T-helper 22 cell (primary cell): ENCODE measurements at places on chromosomes 5 and 9.

- DNase-seq = no peak
These were observed 778 bp downstream of the FRRS1L start for GRCh38 chr9:109166171-109166770.

- DNase-seq = no peak
These were observed 66.0 kb upstream of the IRX4 start for GRCh38 chr5:1948663-1949191.

DNA sequence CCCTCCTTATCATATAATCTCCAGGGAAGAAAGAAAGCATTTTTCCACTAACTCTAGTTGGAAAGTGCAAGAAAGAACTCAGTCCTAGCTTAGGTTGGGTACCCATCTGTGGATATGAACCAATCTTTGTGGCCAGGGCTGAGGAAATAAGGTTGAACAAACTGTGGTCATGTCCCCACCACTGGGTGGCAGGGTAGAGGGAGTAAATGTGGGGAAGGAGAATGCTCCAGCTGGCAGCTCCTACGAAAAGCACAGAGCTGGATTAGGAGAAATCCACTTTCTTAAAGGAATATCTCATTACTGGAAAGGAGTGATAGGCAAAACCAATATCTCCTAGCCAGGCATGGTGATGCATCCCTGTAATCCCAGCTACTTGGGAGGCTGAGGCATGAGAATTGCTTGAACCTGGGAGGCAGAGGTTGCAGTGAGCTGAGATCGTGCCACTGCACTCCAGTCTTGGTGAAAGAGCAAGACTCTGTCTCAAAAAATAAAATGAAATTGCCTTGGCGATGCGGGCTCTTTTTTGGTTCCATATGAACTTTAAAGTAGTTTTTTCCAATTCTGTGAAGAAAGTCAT is 175.1 kb downstream of the CCDC192 start:
- no peak for DNase-seq

- DNase-seq = no peak
These were observed 29.1 kb upstream of the NEURL1B start for GRCh38 chr5:172611913-172612312.

DNA sequence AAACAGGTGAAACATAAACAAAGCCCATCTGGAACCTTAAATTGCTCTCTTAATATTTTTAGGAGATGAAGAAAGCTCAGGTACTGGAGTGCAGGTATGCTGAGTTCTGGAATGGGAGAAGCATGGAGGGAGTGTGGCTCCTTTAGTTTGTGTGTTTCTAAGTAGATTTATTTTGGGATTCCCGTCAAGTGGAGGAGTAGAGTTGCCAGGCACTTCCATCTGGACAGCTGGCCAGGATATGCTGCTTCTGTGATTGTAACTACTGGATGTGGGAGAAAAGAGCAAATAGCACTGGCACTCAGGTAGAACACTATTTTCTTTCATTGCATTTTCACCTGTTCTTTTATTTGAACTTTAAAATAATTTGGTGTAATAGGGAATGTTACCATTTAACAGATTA is 182.3 kb upstream of the MAST4 start:
- DNase-seq = no peak

GRCh38 chr9:136007934-136008692 is 46.9 kb upstream of the UBAC1 start:
- DNase-seq = no peak

GRCh38 chr9:106383072-106383471 is 479.9 kb upstream of the ZNF462 start:
- no peak for DNase-seq

DNA sequence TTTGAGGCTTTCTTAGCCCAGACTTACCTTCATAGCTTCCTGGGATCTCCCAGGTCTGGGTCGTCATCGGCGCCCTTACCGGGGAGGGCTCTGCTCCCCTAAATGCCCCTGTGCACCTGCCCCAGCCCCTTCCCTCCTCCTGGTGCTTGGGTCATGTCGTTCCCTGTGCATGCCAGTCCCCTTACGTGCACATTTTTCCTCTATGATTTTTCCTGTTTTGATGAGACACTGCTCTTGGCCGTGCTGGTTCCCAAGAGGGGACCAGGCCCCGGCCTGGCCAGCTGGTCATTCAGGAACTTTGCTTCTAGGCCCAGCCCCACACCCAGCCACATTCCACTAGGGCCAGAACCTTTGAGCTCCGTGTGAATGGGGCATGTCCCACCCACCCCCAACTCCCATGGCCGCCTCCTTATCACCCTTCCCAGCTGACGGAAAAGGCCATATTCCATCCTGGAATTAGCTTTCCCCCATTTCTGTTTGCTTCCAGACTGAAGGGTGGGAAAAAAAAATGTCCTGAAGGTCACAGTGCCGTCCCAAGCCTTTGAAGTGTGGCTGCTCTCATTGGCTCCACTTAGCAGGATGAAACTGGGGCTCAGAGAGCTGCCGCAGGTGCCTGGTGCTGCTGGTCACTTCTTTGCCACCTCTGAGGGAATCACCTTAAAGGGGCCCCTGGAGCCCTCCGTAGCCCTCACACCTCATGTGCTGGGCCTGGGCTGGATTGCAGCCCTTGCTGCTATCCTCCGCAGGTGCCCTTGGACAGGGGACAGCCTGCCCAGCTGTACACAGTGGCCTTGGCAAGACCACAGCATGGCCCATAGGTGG is 25.1 kb downstream of the ERGIC1 start:
- DNase-seq = no peak

GRCh38 chr5:20434786-20435185 is 446.8 kb upstream of the CDH18 start:
- DNase-seq = no peak

GRCh38 chr5:35338157-35338453 is 107.8 kb upstream of the PRLR start:
- no peak for DNase-seq

DNA sequence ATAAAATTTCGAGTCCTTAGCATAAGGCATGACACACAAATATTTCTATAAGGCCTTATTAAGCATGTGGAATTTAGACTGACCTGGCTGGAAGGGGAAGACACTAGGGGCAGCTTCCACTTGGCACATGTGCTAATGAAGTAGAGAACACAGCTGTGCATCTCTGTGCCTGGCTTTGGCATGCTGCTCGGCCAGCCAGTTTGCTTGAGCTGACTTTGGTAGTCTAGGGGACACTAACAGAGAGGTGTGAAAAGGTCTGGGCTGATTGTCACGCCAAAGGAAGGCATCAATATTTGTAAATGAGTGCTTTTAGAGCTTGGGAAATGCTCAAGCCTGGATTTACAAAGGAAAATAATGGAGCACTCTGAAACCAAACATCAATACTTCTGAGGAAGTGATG is 723.7 kb downstream of the PRELID2 start:
- no peak for DNase-seq

DNA sequence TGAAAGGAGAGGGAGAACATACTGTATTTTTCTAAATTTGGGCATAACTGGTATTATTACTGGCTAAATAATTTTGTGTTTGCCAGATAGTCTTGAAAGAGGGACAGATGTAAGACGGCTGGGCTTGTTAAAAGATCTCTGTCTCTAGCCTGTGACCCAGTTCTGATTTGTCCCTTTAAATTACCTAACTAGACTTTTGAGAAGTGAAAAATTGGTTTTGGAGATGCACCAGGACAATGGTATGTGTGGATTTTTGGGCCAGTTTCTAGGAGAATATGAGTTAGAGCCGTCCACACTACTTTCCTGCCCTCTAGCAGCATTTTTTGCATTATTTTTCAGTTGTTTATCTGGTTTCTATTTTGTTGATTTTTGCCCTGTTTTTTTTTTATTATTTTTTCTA is 33.5 kb downstream of the LNPEP start:
- no peak for DNase-seq

DNA sequence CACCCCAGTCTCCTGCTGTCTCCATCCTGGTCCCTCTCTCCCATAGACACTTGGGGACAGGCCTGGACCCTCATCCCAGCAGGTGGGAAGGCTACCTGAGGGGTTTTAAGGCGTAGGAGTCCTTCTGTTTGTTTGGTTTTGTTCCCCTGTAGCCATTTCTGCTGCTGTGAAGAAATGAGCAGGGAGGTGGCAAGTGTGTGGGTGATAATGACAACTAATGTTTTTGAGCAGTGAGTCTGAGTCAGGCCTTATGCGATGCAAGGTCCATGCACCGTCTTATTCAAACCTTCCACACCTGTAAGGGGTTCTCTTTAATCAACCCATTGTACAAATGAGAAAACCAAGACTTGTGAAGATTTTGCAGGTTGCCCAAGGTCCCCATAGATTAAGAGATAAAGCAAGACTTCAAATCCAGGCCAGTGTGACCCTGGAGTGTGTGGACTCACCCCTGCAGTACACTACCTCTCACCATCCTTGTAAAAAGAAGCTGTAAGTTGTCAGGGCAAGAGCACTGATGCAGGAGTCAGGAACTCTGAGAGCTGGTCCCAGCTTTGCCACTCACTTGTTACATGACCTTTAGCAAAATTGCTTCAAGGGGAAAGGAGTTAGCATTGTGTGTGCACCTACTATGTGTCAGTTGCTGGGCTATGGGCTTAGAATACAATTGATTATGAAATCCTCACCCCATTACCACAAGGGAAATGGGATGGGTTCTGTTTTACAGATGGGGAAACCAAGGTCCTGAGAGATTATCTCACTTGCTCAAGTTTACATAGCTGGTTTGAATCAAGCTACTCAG is 7.6 kb downstream of the PCDH12 start:
- DNase-seq = no peak

DNA sequence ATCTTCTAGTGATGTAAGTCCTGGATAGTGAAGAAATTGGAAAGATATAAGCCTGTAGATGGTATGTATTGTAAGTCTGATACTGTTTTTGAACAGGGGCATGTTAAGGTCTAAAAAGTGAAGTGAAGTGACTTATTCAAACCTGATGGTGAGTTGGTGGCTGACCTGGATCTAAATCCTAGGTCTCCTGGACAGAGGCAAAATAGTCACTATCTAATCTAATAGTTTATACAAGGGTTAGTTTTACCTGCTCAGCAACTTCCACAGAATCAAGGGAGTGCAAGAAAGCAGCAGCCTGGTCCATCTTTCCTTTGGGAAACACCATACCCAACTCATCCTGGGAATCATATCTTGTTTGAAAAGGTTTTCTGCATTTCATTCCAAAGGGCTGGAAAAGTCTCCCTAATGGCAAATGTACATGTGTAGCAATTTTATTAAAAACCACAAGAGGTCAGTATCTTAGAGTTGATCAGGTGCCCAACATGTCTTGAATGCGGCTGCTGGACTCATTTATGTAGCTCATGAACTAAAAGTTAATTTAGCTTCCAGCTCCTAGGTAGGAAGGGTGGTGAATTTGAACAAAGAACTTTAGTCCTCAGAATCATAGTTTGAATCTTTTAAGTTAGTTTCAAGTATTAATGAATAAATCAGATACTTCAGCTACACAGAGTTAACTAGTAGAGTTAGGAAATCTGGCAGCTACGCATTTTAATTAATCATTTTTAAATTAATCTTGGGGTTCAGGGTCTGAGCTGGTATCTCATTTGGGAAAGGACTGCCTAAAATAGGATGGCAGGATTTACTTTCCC is 26.0 kb downstream of the SKP2 start:
- DNase-seq = no peak

- DNase-seq = peak; percentile 85
These were observed 3.0 kb downstream of the GRK6 start for GRCh38 chr5:177429248-177430040.

DNA sequence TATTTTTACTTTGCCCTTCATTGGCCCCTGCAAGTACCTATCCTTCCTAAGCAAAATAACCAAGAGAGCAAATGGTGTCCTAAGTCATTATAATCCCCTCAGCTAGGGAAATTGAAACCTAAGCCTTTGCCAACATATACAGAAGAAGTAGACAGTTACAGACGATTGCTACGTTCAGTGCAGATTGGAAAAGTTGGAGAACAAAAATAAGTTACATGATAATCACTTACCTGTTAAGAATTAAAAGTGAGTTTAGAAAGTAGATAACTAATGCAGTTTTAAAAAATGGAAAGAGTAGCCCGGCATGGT is 244.8 kb downstream of the MPDZ start:
- DNase-seq = no peak

- DNase-seq = no peak
These were observed 290.5 kb downstream of the DOCK8 start for GRCh38 chr9:504921-505740.
